ENCODE measurements at places on chromosomes 2 and 18. TPM values are rescaled to one million over a fixed set of nuclear protein-coding genes. Genes with fewer than 3 reads are reported as not detected.

The PCGF1 gene
- 21.2 TPM for total RNA-seq

The ZCCHC2 gene
- 9.6 TPM for total RNA-seq

The SKOR2 gene
- not detected for total RNA-seq

The IL1B gene
- total RNA-seq: 0.15 TPM

The DLX2 gene
- total RNA-seq: 0.17 TPM

Data from smooth muscle cell of trachea (primary cell).